Thoracic aorta (tissue), 2 donors: ENCODE measurements at places on chromosomes 16 and 17. TPM values are rescaled to one million over a fixed set of nuclear protein-coding genes. Genes with fewer than 3 reads are reported as not detected.

- no peak overlapping the region for H3K4me3 ChIP-seq
- H3K27me3 ChIP-seq = peaks cover 1% of the 10 kb centered on the region
- H3K27ac ChIP-seq = no peak overlapping the region
- DNase-seq = no peak
- peaks cover 12% of the 10 kb centered on the region for H3K36me3 ChIP-seq
Measured at GRCh38 chr17:30243568-30243967, 8.1 kb upstream of the SLC6A4 start.

GRCh38 chr16:84589975-84590719, 27.7 kb downstream of the COTL1 start:
- H3K4me3 ChIP-seq = no peak overlapping the region
- H3K4me1 ChIP-seq = peaks cover 20% of the 10 kb centered on the region
- H3K27ac ChIP-seq = no peak overlapping the region
- no peaks in the 10 kb centered on the region for H3K27me3 ChIP-seq
- H3K36me3 ChIP-seq = no peaks in the 10 kb centered on the region
- no peak for DNase-seq

DNA sequence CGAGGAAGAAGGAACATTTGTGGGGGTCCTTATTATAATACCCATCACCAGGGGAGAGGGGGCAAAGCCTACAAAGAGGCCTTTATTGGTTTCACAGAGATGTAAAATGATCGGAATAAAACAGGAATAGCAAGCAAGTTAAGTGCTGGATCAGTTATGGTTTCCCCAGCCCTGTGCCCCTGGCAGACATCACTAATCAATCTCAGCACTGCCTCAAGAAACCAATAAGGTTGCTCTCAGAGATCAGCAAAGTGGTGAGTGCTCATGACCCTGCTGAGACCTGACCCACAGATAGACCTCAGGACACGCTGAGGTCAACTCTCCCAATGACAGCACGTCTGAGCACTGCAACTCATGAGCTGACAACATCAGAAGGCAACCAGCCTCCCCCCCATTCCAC, 66.3 kb downstream of the ZNF423 start:
- H3K27ac ChIP-seq = peak overlapping the region; percentile 87
- no peaks in the 10 kb centered on the region for H3K36me3 ChIP-seq
- H3K4me1 ChIP-seq = peaks cover 42% of the 10 kb centered on the region

DNA sequence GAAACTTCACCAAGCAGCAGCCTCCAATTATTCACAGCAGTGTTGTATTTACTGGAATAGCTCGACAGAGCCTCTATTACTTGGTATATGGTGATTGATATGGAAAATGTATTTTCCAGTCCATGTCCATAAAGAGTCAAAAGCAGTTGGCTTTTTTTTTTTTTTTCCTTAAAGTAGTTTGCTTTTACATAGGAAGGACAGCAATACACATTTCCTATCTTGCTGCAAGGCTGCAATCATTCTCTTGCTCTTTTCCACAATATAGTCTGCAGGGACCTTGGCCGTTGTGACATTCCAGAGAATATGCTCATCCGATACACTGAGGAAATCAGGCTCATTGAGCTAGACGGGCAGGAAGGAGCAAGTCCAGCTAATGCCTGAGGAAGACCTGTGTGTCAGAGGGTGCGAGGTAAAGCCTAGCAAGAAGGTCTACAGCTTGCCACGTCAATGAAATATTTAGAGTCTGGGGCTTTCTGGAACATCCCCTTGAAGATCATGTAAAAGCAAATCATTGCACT, 131.1 kb downstream of the ENGASE start:
- no peak overlapping the region for H3K27ac ChIP-seq
- no peaks in the 10 kb centered on the region for H3K4me1 ChIP-seq
- no peak overlapping the region for H3K4me3 ChIP-seq
- H3K36me3 ChIP-seq = no peaks in the 10 kb centered on the region

- H3K27ac ChIP-seq = no peak overlapping the region
- no peak for DNase-seq
- no peaks in the 10 kb centered on the region for H3K27me3 ChIP-seq
- no peaks in the 10 kb centered on the region for H3K36me3 ChIP-seq
Measured at GRCh38 chr17:64017381-64017980, 3.0 kb downstream of the ICAM2 start.

GRCh38 chr16:1991135-1991551, 1.4 kb downstream of the SYNGR3 start:
- H3K4me1 ChIP-seq = peaks cover 9% of the 10 kb centered on the region
- peaks cover 7% of the 10 kb centered on the region for H3K27me3 ChIP-seq
- no peak overlapping the region for H3K27ac ChIP-seq
- peak overlapping the region; percentile 65 for H3K4me3 ChIP-seq

CCL8 gene
- 3.7 TPM for total RNA-seq

DNA sequence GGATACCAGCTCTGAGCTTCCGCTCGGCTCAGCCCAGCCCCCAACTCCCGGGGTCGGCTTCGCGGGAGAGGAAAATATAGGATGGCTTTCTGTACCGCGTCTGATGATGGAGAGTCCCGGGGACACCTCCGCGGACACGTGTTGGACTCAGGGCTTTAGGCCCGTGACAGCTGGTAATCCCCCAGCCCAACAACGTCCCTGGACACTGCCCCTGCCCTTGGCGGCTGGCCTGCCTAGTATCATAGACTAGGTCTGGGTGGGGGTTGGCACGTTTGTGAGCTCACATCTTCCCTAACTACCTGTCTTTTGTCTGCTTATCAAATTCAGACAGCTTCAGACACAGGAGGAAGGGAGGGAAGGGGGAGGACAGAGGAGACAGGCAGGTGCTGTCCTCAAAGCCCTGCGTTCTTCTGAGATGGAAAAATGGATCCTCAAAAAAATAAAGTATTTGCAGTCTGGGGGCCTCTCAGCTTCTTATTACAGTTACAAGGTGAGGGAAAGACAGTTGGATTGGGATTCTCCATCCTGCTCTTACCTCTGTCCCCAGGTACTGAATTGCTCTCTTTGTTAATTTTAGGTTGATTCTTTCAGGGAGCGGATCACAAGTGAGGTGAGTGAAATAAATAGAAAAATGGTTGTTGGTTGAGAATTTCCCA, 698 bp downstream of the PSME3 start:
- peaks cover 20% of the 10 kb centered on the region for H3K36me3 ChIP-seq
- no peak for DNase-seq
- H3K27ac ChIP-seq = peak overlapping the region; percentile 84
- H3K4me1 ChIP-seq = peaks cover 20% of the 10 kb centered on the region
- peak overlapping the region; percentile 96 for H3K4me3 ChIP-seq

GRCh38 chr17:37813751-37814150, 68.9 kb upstream of the HNF1B start:
- H3K36me3 ChIP-seq = no peaks in the 10 kb centered on the region
- H3K4me3 ChIP-seq = no peak overlapping the region

DNA sequence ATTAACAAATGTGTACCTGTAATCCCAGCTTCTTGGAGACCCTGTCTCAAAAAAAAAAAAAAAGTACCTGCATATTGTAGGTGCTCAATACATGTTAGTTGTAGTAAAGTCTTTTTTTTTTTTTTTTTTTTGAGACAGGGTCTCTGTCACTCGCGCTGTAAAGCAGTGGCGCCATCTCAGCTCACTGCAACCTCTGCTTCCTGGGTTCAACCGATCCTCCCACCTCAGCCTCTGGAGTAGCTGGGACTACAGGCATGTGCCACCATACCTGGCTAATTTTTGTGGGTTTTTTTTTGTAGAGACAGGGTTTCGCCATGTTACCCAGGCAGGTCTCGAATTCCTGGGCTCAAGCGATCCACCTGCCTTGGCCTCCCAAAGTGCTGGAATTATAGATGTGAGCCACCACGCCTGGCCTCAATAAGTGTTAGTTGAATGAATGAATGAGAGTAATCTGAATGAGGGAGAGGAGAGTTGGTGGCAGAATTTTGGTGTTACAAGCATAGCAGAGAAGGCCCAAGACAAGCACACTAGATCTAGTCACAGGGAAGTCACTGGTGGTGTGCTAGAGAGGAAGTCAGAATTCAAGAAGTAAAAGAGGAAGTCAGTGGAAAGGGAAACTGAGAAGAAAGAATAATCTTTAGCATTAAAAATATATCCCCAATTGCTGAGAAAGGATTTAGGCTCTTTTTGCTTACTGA, 9.4 kb upstream of the MYL4 start:
- no peak overlapping the region for H3K27ac ChIP-seq
- no peaks in the 10 kb centered on the region for H3K27me3 ChIP-seq
- peaks cover 8% of the 10 kb centered on the region for H3K4me1 ChIP-seq
- no peak for DNase-seq
- no peak overlapping the region for H3K4me3 ChIP-seq
- H3K36me3 ChIP-seq = no peaks in the 10 kb centered on the region

- peaks cover 4% of the 10 kb centered on the region for H3K36me3 ChIP-seq
- no peak overlapping the region for H3K4me3 ChIP-seq
- H3K27ac ChIP-seq = no peak overlapping the region
Measured at GRCh38 chr16:5028950-5029475, 4.7 kb downstream of the NAGPA start.

GRCh38 chr16:16877061-16877460, 498.1 kb downstream of the NPIPA7 start:
- H3K27ac ChIP-seq = no peak overlapping the region
- DNase-seq = no peak
- H3K27me3 ChIP-seq = no peaks in the 10 kb centered on the region
- H3K4me3 ChIP-seq = no peak overlapping the region

WNT9B gene
- total RNA-seq = 2.2 TPM

MAPT gene
- 4.6 TPM for total RNA-seq
